ENCODE measurements at places on chromosomes 4 and X. TPM values are rescaled to one million over a fixed set of nuclear protein-coding genes. Genes with fewer than 3 reads are reported as not detected.
A peak's percentile ranks its signal among the peaks of the same experiment; 100 is the strongest.

Gene CSAG1
- total RNA-seq: not detected

DNA sequence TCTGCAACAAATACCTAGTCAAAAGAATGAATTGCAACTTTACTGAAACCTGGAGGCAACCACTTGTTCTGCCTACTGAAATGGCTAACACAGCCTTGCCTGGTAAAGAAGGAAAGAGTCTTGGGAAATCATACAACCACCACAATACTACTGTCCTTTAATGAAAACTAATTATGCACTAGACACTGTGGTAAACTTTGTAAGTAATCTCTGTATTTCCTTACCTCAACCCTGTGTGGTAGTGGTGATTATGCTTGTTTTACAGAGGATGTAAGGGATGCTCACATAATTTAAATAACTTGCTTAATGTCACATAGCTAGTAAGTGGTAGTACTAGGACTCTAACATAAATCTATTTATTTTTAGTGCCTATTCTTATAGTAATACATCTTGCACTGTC is 44.7 kb downstream of the TMEM156 start:
- DNase-seq: no peak

DNA sequence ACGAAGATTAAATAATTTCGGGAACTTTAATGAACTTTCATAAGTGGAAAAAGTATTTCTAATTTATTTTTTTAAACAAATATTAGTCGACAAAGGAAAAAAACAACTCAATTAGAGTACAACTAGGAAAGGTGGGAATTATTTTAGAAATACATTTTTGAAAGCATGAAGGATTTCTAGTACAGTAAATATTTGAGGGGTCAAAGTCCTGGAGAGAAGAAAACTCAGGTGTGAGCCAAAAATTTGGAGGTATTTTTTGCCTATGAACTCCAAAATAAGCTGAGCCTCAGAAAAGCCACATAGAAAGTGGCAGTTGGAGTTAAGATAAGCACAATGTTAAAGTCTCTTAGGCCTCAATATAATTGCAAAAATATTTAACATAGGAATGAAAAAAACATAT is 2017.3 kb downstream of the C4orf33 start:
- DNase-seq: no peak

DNA sequence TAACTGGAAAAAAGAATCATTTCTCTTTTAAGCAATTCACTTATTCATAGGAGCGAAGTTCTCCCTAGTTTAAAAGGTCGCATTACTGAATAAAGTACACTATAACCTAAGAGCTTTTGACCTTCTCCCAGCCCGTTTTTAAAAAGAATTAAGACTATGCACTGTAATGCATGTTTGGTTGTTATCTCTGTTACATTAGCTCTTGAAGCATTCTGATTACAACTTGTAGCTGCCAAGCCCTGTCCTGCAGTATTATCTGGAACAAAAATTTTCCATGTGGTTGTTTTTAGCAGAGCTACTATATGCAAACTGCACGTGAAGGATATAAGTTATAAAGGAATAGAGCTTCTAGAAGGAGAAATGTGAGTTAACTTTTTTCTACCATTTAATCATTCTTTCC is 8.1 kb downstream of the GAB1 start:
- DNase-seq: peak; percentile 33
